ENCODE measurements at places on chromosomes 11 and 22. TPM values are rescaled to one million over a fixed set of nuclear protein-coding genes. Genes with fewer than 3 reads are reported as not detected.

CDC45 gene
- polyA plus RNA-seq, result not detected

MS4A4A gene
- polyA plus RNA-seq, result not detected

TRMT112 gene
- polyA plus RNA-seq, result 413 TPM

OR51B5 gene
- not detected for polyA plus RNA-seq

SCUBE2 gene
- polyA plus RNA-seq, result not detected

All from CD4-positive, alpha-beta memory T cell (primary cell).